ENCODE measurements at places on chromosomes 13 and 19. TPM values are rescaled to one million over a fixed set of nuclear protein-coding genes. Genes with fewer than 3 reads are reported as not detected.

DNA sequence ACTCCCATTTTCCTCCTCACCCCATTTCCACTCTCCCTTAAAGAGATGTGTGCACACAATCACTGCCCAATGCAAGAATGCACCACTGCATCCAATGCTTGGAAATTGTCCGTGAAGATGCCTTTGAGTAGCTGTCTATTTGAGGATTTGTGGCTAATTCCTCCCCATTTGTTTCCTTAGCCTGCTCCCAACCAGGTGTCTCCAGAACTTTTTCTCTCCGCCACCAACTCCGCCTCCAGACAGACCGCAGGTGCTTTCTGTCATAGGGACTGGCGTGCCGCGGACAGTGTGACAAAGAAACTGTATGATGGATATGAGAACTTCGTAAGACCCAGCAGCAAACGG is 461 bp upstream of the TM9SF2 start:
- DNase-seq = no peak

- no peak for DNase-seq
Observed at GRCh38 chr19:35692010-35692409, 12.3 kb upstream of the ZBTB32 start.

- no peak for DNase-seq
Observed at GRCh38 chr19:29413435-29413834, 112.4 kb upstream of the VSTM2B start.

- no peak for DNase-seq
Observed at GRCh38 chr13:56893843-56894242, 246.9 kb upstream of the PRR20A start.

DNA sequence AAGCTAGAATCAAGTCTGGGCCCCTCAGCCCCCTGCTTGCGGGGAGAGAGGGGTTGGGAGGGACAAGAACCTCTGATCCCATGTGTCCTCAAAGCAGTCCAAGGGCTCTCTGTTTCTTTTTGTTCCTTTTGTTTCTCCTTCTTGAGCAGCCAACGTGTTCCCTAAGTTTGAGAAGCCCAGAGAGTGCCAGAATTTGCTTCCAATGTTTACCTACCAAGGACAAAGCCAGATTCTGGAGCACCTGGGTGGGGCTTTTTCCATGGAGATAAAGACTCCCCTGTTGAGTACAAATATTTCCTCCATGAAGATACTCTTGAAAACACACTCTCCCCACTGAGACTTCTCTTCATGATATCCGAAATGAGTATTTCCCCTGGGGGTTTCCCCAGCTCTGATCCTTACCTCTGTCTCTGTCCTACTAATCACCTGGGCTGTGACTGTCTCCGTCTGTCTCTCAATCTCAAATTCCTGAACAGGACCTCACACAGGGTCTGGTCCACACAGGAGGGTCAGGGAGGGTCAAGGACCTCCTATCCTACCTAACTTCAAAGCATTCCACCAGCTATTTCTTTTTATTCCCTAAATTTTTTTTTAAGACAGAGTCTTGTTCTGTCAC is 27.4 kb downstream of the CD177 start:
- DNase-seq = peak; percentile 26

GRCh38 chr13:21894091-21894490 is 223.2 kb downstream of the FGF9 start:
- no peak for DNase-seq

GRCh38 chr13:47897411-47898050 is 103.5 kb downstream of the SUCLA2 start:
- peak; percentile 49 for DNase-seq

DNA sequence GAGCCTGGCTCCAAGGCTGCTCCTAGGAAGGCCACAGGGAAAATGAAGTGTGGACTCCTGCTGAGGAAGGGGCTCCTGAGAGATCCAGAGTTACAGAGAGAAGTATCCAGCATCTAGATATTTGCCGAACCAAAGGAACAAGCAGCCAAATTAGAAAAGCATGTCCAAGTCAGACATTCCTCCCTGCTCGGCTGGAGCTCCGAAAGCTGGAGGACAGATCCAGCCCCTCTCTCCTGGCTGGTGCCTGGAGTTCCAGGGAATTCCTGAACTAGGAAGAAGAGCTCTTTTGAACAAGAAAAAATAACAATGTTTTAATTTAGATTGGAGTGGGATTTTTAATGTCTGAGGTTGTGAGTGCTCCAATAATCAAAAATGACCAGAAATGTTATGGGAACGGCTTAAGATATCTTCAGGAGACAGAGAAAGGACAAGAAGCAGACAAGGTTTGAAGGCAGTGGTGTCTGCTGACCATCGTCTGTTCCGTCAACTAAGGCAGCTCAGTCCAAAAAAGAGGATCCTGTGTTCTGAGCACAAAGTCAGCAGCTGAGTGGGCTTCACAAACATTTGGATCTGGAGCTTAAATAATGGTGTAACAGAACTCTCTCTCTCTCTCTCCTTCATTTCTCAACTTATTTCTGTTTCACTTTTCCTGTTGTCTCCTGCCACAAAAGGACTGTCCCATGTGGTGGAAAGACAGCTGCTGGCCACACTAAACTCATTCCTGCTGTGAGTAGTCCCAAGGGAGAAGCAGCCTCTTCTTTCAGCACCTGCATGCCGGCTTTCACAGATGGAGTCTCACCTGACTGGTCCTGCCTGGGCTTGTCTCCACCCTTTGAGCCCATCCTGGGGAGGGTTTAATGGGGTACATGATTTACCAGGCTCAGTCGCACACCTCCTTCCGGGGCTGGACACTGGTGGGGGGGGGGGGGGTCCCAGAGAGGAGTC is 31.5 kb upstream of the IRS2 start:
- DNase-seq = peak; percentile 30

The STOML3 gene
- not detected for total RNA-seq

The FFAR3 gene
- total RNA-seq = not detected

The VSIG10L gene
- total RNA-seq = 0.53 TPM

The ERICH6B gene
- total RNA-seq = not detected

The KLK12 gene
- total RNA-seq = not detected

Measured in bronchial epithelial cell (primary cell).